Activated CD8-positive, alpha-beta T cell treated with anti-CD3 and anti-CD28 coated beads for 36 hours (primary cell): ENCODE measurements at places on chromosomes 12 and 14.

GRCh38 chr14:44316647-44317440 is 190.2 kb downstream of the FSCB start:
- peak; percentile 55 for DNase-seq

DNA sequence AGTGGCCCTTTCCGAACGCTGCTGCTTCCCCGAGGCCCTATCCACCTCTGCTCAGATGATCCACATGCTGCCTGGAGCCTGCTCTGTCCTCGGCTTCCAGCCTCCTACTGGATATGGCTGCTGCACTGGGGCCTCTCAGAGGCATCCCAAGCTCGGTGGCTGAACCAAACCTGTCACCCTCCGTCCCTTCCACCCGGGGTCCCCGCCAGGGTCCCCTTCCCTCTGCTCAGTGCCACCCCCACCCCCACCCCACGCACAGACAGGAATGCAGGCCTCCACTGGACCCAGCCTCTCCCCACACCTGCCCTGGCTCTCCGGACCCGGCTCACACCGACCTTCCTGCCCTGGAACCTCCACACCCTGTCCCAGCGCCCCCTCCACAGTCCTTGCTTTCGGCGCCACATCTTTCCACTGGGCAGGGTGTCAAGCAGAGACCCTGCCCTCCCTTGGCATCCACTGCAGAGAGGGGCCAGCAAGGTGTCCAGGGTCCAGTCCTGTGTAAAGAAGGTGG is 6.1 kb downstream of the CEP170B start:
- DNase-seq, result no peak

- DNase-seq, result no peak
These were observed 78.2 kb downstream of the PHLDA1 start for GRCh38 chr12:75953312-75953906.

DNA sequence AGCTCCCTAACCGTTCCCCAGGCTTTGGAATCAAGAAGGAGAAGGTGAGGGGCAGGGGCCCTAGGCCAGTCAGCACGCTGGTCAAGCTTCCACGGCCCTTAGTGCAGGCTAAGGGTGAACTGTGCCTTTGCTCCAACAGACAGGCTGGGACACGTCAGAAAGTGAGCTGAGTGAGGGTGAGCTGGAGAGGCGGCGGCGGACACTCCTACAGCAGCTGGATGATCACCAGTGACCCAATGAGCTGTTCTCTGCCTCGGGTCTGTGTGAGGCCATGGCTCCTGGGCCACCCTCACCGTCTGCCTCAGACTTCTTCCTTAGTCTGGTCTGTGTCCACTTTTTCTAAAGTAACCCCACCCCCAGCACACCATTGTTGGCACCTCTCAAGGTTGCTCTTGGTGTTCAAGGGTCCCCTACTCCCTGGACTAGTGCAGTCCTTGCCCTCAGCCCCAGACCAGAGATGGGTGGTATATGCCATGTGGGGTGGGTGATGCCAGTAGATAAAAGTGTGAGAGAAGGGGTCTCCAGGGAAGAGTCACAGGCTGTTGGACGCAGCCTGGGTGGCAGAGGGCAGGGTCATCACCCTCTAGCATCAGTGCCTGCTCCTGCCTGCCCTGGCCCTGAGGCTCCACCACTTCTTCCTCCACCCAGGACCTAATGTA is 20.7 kb downstream of the PRPF40B start:
- no peak for DNase-seq

GRCh38 chr14:80005561-80005960 is 205.7 kb downstream of the DIO2 start:
- DNase-seq, result no peak

GRCh38 chr12:53214687-53215455 is 7.8 kb upstream of the ITGB7 start:
- no peak for DNase-seq

DNA sequence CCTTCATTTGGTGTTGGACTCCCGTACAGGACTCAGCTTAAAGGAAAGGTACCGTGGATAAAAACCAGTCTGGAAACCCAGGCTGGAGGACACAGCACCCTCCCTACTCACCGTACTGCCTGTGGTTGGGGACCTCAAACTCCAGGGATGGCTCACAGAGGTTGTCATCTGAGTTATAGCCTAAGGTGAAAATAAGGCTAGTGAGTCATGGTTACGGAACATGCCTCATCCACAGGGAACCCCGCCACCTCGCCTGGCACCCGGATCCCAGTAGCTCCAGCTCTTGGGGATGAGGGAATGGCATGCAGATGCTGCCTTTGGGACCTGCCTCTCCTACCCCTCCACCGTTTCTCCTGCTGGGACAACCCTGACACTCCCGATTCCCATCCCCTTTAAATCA is 36.8 kb upstream of the GPR68 start:
- DNase-seq, result no peak

DNA sequence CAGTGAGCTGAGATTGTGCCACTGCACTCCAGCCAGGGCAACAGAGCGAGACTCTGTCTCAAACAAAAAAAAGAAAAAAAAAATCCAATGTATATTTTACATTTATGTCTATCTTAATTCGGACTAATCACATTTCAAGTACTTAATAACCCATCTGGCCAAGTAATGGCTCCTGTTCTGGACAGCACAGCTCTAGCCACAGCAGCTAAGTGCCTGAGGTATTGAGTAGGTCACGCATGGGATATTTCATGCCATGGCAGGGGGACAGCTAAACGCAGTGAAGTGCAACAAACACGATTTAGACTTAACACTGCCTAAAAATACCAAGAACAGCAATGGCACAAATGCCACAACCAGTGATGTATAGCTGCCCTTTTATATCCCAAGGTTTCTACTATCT is 8.0 kb downstream of the BAZ1A start:
- DNase-seq, result no peak
